Activated CD4-positive, alpha-beta T cell treated with anti-CD3 and anti-CD28 coated beads, Interleukin-2, amount 10 ng/mL, durations not matched to agents 24 days and 14 days (primary cell): ENCODE measurements at places on chromosomes 5 and 9. TPM values are rescaled to one million over a fixed set of nuclear protein-coding genes. Genes with fewer than 3 reads are reported as not detected.

- DNase-seq = no peak
Observed at GRCh38 chr5:140182803-140183367, 7.9 kb downstream of the CYSTM1 start.

DNA sequence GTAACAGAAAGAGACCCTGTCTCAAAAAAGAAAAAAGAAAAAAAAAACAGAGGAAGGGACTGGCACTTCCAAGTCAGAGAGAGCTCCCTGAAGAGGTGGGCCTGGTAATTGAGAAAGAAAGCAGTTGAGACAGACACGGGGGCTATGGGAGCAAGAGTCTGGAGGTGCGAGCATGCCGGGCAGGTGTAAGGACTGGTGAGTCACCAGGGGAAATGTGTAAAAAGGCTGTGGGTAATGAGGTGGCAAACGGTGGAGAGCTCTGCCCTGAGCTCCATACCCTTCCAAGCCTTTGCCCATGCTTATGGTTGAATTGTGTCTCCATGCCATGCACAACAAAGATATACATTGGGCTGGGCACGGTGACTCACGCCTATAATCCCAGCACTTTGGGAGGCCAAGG, 18.0 kb upstream of the JADE2 start:
- no peak for DNase-seq

GRCh38 chr9:98883276-98883675, 60.4 kb upstream of the COL15A1 start:
- no peak for DNase-seq

DNA sequence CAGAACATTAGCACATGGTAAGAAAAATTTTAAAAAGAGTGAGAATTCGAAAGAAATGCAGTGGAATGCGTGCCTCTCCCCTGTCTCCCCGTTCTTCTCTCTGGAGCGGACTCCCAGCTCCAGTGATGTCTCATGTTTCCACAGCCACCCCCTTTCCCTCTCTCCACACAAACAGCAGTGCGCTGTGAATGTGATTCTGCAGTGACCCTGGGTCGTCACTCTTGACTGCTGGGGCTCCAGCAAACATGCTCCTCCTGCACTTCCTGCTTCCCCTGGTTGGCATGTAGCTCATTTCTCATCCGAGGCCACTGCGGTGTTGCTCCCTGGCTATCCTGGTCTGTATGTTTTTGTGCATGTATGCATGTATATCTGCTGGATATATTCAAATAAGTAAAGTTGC, 13.3 kb downstream of the PHF2 start:
- DNase-seq = no peak

DNA sequence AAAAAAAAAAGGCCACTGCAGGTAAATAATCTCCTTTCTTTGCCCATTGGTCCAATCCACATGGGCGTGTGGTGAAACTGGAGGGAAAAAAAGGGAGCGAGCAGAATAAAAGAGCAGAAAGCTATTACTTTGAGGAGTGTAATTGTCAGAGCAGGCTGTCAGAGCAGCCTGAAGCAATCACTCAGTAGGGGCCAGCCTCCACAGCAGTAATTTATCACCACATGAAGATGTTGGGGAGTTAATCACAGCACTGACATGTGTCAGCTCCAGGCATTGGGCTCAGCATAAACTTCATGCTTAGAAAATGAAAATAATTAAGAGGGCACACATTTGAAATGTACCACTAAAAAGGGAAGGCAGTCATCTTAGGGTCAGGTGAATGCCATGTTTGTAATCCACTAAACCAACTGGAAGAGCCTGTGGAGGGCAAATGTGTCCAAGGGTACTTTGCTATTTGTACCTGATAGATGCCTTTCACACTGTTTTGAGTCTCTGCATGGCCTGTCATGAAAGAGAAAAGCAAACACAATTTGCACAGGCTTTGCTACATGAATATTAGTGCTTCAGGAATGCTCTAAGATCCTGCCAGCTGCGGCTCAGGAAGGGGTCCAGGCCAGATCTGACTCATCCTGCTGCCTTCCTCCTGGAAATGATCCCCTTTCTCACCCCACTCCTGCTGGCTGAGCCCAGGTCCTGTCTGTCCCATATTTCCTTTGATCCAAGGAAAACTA, 2.9 kb upstream of the PTGER4 start:
- DNase-seq = peak; percentile 66

The SMIM33 gene
- total RNA-seq = 0.37 and 0.38 TPM in 2 replicates
